CD4-positive, alpha-beta memory T cell (primary cell): ENCODE measurements at places on chromosomes 12 and 14.

GRCh38 chr14:69073915-69074314 lies 79.0 kb downstream of the DCAF5 start:
- DNase-seq = no peak

DNA sequence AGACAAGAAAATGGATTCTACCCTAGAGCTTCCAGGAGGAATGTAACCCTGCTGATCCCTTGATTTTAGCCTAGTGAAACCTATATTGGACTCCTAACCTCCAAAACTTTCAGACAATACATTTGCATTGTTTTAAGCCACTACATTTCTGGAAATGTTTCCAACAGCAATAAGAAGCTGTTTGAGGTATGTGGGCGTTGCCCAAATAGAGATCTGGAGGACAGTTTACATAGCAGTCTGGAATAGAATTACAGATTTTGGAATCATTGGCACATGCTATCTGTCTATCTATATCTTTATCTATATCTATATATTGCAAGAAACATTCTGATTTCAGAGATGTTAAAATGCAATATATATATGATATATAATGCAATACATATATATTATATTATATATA lies 42.4 kb upstream of the EGLN3 start:
- DNase-seq = no peak

- DNase-seq = no peak
These were observed 63.0 kb upstream of the ARHGAP5 start for GRCh38 chr14:32014057-32014456.

DNA sequence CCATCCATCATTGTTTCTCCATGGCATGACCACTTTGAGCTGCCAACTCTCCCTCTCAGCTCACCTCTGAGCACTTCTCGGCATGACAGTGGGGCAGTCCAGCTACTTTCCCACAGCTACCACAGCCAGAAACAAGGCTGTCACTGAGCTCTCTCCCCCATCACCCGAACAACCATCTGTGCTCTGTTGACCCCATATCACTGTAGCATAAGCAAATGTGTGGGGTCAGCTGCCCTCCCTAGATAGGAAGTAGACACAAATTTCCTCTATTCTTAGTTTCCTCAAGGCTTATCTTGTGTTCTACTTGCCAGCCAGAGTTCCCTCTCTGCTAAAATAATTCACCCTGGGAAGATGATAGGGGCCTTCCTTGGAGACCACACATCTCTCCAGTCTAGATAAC lies 82.6 kb upstream of the FUT8 start:
- DNase-seq = no peak

DNA sequence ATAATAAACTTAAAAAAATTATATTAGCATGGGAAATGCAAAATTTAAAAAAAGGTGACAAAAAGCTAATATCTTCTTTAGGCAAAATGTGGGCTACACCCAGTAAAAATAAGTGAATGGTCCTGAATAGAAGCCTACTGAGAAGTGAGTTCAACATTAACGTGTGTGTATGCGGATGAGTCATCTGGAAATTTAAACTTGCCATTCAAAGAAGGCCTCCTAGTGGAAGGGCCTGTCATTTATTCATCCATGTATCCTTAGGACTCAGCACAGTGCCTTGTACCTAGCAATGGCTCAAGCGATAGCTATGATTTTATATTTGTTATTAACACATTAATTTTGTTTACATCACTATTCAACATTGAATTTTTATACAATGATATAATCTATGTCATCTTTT lies 226.2 kb downstream of the NUBPL start:
- no peak for DNase-seq

DNA sequence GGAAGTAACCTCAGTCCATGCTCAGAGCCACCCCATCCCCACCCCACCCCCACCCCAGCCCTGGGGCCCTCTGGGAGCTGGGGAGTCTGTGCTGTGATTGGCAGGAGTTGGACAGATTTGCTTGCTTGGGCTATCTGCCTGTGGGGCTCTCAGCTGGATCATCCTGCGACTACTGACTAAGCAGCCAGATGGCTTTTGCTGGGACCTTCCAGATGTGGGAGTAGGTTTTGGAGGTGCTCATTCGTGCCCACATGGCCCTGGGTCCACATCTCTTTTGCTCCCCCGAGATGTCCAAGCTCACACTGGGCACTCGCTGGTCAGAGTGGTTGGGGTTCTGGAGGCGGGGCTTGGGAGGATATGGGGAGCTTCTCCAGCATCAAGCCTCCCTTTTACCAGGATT lies 138.9 kb downstream of the TSPAN9 start:
- DNase-seq = no peak

DNA sequence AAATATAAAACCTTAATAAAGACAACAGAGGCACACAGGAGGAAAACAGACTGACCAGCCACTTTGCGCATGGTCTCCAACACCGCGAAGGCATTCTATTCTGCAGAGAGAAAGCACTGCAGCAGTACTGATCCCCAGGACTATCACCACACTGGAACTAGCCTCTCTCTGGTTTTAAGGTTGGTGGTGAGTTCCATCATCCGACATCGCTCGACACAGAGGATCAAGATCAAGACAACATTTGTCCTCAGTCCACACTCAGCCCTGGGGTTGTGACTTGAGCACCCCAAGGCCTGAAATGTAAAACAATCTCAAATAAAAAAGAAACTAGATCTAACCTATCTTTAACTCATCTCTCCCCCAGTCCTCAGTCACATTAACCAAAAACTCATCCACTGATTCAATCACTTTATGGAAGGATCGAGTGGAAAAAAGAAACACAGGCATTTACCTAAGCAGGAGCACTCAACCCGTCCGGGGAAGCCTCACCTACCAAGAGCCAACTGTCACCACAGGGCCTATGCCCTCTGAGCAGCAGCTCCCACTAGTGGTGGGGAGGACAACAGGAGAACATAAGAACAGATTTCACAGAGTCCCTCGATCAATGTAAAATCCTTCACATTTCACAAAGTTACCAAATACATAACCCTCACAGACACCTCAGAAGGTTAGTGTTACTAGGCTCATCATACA lies 17.7 kb downstream of the STXBP6 start:
- no peak for DNase-seq

DNA sequence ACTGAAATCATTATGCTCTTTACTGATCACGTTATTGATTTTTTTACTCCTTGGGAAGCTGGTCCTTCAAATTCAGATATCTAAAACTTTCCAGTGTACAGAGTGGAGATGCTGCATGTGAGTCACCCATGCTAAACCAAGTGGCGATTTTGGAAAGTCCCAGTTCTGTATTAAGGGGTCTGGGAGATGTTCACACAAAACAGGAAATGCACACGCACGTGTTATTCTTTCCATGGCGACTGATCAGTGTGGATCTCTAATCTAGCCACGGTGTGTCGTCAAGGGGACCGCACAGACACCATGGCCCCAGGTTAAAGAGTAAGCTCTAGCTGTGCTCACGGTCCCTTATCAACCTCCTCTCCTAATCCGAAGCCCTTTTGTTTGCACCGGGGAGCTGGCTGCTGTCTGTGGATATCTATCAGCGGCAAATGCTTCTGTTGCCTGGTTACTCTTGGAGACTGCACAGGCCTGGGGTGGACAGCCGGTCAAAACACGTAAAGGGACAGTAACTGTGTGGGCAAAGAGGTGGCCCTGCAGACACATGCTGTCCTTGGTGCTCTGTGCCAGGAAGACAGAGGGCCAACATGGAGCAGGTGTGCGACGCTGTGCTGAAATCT lies 96.6 kb downstream of the RIMBP2 start:
- DNase-seq = no peak

GRCh38 chr12:55965941-55966407 lies at the start of gene PMEL:
Gene PMEL, minus strand, starts transcription at chr12:55966042. Its CDS starts 31 bp downstream, at chr12:55966011.
- no peak for DNase-seq

- no peak for DNase-seq
These were observed 299.6 kb upstream of the DCN start for GRCh38 chr12:91482231-91482630.

DNA sequence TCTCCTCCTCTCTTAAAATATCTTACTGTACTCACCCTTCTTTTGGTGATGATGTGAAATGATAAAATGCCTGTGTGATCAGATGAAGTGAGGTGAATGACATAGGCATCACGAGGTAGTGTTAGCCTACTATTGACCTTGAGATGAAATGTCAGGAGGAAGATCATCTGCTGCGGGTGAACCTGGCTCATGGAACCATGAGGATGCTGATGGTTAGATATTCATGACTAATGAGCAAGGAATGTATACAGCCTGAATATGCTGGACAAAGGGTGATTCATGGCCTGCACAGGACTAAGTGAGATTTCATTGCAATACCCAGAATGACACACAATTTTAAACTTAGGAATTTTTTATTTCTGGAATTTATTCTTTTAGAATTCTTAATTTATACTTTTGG lies 89.6 kb downstream of the DAAM1 start:
- DNase-seq = no peak

DNA sequence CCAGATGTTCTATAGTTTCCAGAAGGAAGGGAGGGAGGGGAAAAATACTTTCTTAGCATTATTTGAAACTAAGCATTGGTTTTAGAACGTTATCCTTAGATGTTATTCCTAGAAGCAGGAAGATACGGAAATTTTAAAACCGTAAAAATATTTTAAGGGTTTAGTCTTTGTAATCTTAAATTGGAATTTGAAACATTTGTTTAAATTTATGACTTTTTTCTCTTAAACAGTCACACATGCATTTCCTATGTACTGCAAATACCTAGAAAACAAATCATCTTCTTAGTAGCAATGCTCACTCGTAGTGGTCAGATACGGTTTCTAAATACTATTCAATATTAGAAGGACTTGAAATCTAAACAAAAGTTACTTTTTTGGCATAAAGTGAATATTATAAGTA lies 282.0 kb downstream of the ERC1 start:
- no peak for DNase-seq

DNA sequence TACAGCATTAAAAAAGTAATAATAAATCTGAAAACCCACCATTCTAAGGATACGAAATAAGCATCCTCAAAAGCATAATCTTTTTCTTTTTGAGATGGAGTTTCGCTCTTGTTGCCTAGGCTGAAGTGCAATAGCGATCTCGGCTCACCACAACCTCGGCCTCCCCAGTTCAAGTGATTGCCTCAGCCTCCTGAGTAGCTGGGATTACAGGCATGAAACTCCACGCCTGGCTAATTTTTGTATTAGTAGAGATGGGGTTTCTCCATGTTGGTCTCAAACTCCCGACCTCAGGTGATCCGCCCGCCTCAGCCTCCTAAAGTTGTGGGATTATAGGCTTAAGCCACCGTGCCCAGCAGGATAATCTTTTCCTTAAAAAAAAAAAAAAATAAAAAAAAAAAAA lies 4.3 kb downstream of the CCNT1 start:
- no peak for DNase-seq

DNA sequence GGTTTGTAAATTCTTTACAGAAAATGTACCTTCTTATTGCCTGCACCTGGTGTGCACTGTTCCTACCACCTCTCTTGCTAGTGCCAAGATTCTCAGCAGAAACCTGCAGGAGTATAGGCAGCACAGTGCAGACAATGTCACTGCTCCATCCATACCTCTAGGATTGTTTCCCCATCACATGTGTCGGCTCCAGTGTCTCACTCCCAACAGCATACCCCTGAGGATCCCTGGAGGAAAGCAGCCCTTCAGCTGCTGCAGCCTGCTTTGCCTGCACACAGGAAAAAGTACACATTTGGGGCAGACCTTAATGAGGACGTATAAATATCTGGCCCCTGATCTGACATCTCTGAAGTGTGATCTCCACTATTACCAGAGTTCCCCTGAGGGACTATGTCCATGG lies 235.5 kb downstream of the MDGA2 start:
- DNase-seq = no peak
